ENCODE measurements at places on chromosomes 2 and 18.

DNA sequence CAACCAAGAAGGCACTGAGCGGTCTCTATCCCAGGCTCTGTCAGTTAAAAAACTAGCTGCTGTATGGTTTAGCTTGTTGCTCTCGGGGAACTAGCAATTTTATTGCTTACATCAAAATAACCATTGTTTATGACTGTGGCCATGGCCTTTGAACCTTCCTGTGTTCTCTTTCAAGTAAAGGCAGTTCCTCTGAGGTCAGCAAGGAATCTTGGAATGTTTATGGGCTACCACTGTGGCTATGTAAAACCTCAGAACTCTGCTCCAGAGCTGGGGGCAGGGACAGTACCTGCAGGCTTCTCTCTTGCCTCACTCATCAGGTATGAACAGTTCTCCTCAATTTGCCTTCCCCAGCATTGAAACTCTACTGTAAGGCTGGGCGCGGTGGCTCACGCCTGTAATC is 416.0 kb upstream of the NETO1 start:
- no peak for DNase-seq

GRCh38 chr2:71462641-71463341 is 9.4 kb downstream of the DYSF start:
- DNase-seq: no peak

DNA sequence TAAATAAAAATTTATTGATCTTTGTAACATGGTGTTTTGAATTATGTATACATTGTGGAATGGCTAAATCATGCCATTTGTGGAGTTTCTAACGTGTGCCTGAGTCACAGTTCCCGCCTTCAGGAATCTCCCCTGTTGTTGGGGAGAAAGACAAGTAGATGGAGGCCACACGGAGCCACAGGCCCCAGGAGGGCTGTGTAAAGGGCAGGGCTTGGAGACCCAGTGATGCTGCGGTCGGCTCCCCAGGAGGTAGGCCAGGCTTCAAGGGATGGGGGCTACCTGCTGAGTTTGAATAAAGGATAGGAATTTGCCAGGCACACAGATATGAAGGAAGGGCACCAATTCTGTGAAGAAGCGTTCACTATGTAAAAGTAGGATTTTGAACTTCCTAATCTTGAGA is 257.1 kb downstream of the GBX2 start:
- no peak for DNase-seq

GRCh38 chr18:48943736-48944527 is 6.8 kb downstream of the SMAD7 start:
- no peak for DNase-seq

Measured in hematopoietic multipotent progenitor cell treated with erythropoietin and hydrocortisone succinate and interleukin-3 and kit ligand, for 6 days (in vitro differentiated cells).